ENCODE measurements at places on chromosomes 3 and 15.

- DNase-seq: no peak
Measured at GRCh38 chr3:143442814-143443447, 323.4 kb downstream of the CHST2 start.

DNA sequence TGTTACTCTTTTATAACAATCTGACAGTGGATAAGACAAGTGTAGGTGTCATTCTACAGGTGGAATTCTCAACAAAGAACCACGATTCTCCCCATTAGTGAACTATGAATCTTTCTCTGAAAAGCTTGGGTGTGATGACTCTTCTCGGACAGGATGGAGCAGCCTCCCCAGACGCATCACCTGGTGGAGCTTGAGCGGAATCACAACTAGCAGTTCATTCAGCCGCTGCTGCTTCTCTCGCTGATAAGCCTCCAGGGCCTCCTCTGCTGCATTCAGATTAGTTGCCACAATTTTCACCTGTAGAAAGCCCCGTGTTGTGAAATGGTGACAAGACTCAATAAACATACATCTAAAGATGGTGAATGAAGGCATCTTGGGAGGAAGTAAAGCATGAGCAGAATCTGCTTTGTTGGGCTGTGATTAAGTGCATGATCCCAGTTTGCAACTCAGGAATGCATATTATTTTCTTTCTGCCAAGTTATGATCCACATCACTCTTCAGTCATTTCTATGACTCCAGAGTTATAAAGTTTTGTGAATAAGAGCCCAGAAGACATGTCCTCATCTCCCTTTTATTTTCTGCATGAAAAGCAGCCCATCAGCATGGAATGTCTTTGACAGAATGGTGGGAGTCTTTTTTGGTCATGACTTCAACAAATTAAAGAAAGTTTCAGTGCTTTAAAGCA is 93.6 kb downstream of the BOC start:
- DNase-seq: no peak

DNA sequence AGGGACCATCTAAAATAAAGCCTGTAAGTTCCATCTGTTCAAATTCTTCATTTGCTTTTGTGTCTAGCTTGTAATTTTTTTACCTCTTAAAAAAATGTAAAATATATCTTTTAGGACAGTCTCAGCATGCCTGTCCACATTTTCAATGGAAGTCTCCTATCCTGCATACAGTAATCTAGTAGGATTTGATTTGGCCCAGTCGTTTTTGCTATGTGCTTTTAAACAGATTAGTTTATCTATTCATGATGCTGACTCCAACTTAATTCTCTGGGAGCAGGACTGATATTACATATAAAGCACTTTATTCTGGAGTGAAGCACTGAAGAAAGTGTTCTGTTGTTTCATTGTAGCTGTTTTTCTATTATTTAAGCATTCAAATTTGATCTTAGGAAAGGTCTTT is 38.9 kb upstream of the CFAP20DC start:
- DNase-seq: no peak

- no peak for DNase-seq
Measured at GRCh38 chr3:156670077-156670476, 4.3 kb upstream of the TIPARP start.

- DNase-seq: no peak
Measured at GRCh38 chr3:42805141-42805821, 991 bp upstream of the HIGD1A start.
